ENCODE measurements at places on chromosomes 5 and 9. TPM values are rescaled to one million over a fixed set of nuclear protein-coding genes. Genes with fewer than 3 reads are reported as not detected.

- DNase-seq = no peak
These were observed 41.5 kb downstream of the VCAN start for GRCh38 chr5:83513081-83513480.

- DNase-seq = no peak
These were observed 15.5 kb downstream of the BAAT start for GRCh38 chr9:101369286-101369685.

DNA sequence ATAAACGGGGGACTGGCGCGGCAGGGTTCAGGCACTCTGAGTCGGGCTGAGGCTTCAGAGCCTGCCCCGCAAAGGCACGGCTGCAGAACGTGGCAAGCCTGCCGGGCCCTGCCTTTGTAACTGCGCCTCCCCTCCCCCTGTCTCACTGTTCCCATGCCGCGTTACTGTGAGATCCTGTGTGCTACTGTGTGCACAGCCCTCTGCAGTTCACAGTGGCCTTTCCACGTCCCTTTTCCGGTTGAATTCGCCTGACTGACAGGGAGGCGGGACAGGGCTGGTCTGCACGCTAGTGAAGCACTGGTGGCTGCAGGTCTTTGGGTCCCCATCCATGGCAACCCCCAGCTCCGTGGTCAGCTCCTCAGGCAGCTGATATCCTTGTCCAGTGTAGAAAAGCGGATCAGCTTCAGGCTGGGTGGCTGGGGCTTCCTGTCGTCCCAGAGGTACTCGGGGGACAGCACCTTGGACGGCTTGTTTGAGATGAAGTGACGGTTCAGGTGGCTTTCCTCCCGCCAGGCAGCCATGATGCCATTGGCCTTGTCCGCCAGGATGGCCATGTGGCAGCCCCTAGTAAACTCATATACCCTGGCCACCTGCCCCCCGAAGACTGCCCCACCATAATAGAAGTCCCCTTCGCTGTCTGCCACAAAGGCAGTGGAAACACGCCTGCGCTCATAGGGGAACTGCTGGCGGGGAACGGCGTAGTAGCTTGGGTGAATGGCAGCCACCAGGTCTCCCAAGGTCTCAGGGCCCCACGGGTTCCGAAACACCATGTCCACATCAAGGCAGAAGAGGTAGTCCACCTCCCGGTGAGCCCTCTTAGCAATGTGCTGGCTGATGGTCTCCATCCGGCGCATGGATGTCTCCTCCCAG is 10.3 kb downstream of the GBGT1 start:
- no peak for DNase-seq

- peak; percentile 36 for DNase-seq
These were observed 1.0 kb upstream of the IL12B start for GRCh38 chr5:159331093-159331973.

GRCh38 chr5:56638768-56639238 is 176.5 kb upstream of the MAP3K1 start:
- no peak for DNase-seq

Gene HMMR
- polyA plus RNA-seq = 30.0 TPM

DNA sequence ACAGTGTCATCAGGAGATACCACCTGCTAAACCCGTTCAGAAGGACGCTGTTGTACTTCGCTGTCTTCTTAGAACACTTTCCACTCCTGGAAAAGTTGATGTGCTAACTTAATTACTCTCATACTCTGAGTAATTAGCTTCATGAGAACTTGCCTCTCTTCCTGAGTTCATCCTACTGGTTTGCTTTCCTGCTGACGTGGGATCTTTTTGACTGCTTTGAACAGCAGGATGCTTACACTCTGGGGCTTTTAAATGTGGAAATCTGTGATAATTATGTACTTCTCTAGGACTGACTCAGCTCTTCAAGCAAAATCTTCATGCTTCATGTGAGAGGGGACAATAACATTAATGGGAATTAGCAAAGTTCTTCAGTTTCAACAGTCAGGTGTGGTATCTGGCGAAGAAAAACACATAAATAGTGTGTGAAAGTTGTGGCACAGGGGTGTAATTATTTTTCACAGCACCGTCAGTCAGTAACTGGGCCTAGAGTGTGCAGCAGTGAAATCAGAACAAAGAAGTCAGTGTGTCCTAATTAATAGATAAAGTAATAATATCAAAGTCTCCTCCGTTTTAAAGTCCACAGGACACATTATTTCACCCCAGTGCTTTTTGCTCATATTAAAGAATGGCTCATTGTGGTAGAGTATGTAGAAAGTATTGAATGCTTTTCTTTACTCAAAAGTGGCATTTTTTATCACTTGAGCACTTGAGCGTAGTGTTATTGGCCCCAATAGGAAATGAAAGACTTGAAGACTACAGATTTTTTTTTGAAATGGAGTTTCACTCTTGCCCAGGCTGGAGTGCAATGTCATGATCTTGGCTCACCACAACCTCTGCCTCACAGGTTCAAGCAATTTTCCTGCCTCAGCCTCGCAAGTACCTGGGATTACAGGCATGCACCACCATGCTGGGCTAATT is 140.9 kb upstream of the DMRT1 start:
- no peak for DNase-seq

Gene PTGES
- 4.3 TPM for polyA plus RNA-seq

- DNase-seq = peak; percentile 5
These were observed 38.5 kb downstream of the VPS13A start for GRCh38 chr9:77215874-77216273.

GRCh38 chr5:131745703-131746102 is 51.1 kb downstream of the FNIP1 start:
- DNase-seq = no peak

Gene KIAA0825
- polyA plus RNA-seq = 5.2 TPM

Gene MYO10
- 43.8 TPM for polyA plus RNA-seq

DNA sequence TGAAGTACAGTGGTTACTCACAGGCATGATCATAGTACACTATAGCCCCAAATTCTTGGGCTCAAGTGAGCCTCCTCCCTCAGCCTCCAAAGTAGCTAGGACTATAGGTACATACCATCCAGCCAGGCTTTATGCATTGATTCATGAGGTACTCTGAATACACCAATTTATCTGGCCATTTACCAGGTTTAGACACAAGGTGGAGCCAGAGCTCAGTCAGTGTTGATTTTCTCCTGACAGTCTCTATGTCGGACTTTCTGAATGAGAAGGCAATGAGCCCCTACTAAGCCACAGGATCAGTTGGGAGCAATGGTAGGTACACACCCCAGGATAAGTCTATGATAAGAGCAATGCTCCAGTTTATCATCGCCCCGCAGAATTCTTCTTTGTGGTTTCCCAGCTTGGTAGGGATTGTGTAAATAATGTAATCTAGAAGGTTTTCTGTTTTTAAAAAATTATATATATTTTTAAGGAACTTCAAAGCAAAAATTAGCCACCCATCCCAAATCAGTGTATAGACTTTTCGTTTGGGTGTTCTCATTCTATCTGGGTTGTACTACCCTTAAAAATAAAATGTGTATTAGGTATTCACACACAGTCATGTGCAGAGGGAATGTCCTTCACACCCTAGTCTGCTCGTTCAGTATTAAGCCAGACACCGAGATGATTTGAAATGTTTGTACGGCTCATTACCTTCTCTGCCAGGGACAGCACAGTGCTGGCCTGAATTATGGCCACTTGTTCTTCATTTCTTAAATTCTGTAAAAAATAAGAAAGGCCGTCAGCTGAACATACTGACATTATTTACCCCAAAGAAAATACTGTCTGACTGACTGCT is 118.4 kb upstream of the DPYSL3 start:
- peak; percentile 80 for DNase-seq

Gene NOXA1
- 6.7 TPM for polyA plus RNA-seq

GRCh38 chr9:126519660-126520420 is 93.9 kb upstream of the LMX1B start:
- DNase-seq = no peak

GRCh38 chr9:108093773-108094675 is 604.5 kb upstream of the KLF4 start:
- no peak for DNase-seq

DNA sequence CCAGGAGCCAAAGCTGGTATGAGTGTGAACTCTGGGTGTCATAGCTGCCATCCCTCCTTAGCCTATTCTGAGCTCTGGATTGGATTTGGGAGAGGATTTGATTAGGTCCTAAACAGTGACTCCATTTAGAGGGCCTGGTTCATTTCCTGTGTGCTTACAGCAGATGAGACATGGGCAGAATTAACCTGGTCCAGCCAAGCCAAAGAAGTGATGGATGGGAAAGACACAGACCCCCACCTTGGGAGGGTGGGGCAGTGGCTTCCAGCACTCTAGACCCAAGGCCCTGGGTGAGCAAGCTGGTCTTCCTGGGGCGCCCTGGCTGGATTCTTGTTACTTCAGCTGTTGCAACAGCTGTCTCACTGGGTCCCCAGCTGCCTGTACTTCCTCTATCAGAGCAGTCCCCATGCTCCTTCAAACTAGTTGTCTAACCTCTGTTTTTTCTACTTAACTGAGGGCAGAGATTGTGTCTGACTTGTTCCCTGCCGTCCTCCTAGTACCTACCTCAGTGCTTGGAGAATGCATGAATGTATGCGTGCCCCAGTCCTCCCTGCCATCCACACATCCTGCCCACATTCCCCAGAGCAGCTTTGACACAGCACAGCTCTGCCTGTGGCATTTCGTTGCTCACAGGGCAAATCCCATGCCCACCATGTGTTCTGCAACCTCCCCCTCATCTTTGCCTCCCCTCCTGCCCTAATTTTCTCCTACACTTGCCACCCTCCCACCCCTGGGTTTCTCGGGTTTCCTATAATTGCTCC is 115.9 kb downstream of the RGS3 start:
- no peak for DNase-seq

Gene PCDHGA11
- 5.1 TPM for polyA plus RNA-seq

DNA sequence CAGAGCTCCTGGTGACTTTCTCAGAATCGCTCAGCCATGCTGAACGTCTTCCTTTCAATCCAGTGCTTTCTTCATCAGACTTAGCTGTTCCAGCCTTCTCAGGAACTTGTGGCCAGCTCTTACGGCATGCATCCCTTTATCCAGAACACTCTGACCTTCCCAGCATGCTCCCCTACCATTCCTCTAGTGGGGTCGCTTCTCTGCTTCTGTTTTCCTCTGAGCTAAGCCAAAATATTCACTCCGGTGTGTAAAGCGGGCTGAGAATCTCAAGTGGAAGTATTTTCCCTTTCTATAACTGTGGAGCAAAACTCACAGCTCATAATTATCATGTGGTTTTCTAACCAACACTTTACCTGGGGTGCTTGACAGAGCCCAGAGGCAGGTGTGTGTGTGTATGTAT is 6.2 kb downstream of the DCANP1 start:
- DNase-seq = no peak

DNA sequence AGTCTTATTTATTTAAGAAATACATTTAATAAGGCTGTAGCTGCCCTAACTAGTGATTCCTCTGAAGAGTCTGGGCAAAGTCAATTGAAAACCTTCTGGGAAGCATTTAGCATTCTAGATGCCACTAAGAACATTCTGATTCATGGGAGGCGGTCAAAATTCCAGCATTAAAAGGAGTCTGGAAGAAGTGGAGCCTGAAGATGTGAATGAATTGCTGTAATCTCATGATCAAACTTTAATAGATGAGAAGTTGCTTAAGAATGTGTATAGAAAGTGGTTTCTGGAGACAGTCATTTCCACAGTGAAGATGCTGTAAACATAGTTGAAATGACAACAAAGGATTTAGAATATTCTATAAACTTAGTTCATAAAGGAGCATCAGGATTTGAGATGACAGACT is 61.4 kb downstream of the WDR41 start:
- DNase-seq = no peak

All from left kidney (tissue), 8 donors.